Fibroblast of skin of abdomen (primary cell): ENCODE measurements at places on chromosomes 2 and 18.

DNA sequence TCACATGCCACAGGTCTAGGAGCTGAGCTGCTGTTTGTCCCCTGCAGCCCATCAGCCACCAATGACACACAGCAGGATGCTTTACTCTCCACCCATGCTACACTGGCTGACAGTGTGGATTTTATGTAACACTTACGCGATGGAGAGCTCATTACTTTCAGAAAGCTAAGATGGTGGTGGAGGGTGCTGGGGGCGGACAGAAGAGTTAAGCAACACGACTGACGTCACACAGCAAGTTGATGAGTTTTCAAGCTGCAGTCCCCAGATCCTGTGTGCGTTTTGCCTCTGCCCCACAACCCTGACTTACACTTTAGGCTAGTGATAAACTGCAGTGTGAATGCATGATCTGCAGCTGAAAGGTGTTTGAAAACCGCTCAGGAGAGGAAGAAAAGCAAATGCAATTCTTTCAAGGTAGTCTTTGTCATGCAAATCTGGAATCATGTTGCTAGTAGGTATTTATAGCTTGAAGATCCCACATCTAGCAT, 42.4 kb downstream of the MRPS5 start:
- DNase-seq, result no peak

DNA sequence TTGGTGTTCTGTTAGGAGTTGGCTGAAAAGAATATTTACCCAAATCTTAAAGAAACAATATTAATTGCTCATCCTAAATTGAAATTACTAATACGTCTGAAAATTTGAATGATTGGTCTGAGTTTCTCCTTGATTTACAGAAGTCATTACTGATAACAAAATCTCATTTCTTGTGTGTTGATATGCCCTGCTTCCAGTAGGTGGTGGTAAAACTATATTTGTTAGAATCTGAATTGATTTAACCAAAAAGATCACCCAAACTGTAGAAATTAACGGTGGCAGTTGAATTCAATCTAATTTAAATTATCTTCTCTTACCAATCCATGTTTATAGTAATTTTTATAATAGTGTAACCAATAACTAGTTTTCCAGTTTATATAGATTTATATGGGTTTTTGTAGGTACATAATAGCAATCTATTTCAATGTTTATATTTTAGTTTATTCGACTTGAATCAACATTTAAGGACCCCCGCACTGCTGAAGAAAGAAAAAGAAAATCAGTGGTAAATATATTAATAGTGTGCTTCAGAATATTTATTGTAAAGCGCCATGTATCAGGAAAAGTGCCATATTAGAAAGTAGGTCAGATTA, 38.3 kb downstream of the PAPOLG start:
- peak; percentile 13 for DNase-seq

GRCh38 chr18:731185-731584, 18.8 kb upstream of the ENOSF1 start:
- peak; percentile 20 for DNase-seq

DNA sequence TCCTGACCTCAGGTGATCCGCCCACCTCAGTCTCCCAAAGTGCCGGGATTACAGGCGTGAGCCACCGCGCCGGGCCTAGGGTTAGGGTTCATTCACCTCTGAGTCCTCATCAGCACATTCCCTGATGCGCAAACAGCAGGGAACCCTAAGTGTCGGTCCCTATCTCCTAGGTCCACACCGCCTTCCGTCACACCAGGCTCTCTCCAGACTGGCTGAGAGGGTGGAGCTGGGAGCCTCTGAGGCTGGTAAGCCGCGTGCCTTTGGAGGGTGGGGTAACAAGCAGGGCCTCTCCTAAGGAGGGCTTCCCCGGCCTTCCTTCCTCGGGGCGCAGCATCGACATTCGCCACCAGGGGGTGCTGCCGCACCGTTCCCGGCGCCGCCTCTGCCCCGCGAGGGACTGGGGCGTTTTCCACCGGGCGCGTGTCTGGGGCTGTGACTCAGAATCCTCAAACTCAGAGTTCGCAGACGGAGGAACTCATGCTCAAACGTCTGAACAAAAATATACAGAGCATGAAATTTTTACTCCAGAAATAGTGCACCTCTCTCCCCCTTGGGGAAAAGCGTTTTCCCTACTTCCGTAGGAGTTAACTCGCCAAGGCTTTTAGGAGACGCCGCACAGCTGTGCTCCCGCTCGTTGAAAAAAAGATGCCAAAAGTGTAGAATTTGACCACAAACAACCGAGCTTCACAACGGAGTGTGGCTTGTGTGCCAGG, 63.9 kb upstream of the ASAP2 start:
- DNase-seq, result peak; percentile 90

DNA sequence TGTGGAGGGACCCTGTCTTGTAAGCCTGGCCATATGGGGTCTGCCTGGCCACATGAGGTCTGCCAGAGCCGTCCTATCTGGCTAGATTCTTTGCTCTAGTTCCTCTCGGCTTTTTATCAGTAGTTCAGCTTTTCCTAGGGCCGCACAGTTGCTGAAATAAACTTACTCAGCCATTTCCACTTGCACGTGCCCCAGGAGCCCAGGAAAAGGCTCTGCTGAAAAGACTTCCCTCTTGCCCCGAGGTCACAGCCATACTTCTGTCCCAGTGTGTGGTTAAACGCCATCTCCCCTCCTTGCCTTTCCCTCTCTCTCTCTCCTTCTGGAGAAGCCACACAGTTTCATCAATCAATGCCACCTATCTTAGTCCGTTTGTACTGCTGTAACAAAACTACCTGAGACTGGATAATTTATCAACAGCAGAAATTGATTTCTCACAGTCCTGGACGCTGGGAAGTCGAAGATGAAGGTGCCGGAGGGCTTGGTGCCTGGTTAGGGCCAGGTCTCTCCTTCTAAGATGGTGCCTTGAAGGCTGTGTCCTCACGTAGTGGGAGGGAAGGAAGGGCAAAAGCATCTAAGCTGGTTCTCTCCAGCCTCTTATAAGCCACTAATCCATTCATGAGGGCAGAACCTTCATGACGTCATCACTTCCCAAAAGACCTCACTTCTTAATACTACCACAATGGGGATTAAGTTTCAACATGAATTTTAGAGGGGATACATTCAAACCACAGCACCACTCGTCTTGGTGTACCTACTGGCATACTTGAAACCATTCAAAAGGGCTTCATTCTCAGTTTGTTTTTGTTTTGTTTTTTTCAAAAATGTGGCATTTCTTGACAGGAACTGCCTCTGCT, 11.2 kb upstream of the GALM start:
- no peak for DNase-seq

GRCh38 chr2:45283764-45284620, 274.7 kb upstream of the SIX2 start:
- DNase-seq, result peak; percentile 52

GRCh38 chr18:70705831-70706416, 417.1 kb downstream of the SOCS6 start:
- no peak for DNase-seq

- DNase-seq, result no peak
Measured at GRCh38 chr2:96319396-96319795, 5.7 kb upstream of the ITPRIPL1 start.

- DNase-seq, result peak; percentile 82
Measured at GRCh38 chr2:64405581-64406406, 48.2 kb upstream of the LGALSL start.

GRCh38 chr2:239395524-239395923, 5.3 kb downstream of the HDAC4 start:
- DNase-seq, result no peak

GRCh38 chr2:24125956-24126355, 2.7 kb downstream of the FAM228B start:
- DNase-seq, result no peak

DNA sequence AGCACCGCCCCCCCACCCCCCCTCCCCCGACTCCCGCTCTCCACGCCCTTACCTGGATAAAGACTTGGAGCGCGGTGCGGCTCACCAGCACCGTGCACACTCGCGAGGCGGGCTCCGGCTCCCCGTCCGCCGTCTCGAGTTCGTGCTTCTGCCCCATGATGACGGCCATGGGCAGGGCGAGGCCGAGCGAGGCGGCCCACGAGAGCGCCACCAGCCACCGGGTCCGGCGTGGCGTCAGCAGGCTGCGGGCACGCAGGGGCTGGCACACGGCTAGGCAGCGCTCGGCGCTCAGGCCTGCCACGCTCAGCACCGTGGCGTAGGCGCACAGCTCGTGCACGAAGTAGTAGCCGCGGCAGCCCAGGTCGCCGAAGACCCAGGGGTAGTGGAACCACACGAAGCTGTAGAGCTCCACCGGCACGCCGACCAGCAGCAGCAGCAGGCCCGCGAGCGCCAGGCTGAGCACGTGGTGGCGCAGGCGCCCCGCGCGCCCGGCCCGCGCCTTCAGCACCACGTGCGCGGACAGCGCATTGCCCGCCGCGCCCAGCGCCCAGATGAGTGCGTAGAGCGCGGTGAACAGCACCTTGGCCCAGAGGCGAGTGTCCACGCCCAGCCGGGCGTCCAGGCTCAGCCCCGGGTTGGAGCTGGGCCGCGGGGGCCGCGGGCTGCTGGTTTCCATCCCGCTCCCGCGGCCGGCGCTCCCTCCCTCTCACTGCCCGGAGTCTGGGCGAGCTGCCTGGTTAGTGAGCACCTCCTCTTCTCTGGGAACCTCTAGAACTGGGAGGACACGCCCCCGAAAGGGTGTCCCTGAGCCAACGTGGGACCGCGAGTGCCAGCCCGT, at the start of gene NTSR2:
Gene NTSR2, minus strand, starts transcription at position 742 of the 838 bp plus-strand sequence. Its CDS starts 66 bp downstream, at position 676.
- peak; percentile 51 for DNase-seq

DNA sequence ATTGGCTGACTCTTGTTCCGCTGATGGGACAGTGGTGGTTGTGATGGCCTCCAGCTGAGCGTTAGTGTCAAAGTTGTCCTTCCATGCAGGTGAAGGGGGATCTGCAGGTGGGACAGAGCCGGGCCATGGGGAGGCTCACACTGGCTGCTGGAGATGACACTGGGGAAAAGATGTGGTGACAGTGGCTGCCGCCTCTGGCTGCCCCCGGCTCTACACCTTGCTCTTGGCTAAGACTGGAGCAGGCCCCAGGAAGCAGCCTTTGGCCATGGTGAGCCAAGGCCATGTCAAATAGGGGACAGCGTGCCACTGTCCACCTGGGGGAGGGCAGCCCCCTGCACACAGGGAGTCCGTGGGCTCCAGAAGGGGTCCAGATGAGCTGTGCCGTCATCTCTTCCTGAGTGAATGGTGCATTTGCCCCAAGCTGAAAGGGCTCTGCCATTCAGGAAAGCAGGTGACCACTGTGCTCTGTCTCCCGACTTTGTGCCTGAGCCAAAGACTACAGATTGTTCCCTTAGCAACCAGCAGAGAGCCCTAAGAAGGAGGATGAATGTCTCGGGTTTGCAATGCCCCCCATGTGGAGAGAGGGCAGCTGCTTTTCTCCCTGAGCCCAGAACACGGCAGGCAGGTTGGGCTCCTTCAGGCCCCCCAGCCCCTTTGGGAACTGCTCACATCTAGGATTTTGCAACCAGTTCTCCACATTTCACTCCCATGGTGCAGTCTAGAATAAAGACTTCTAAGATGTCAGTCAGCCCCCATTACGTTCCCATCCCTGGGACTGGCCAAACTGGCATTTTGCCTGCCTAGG, 79.1 kb upstream of the BCL2L11 start:
- DNase-seq, result no peak

GRCh38 chr2:199838399-199838798, 12.6 kb downstream of the FTCDNL1 start:
- no peak for DNase-seq

DNA sequence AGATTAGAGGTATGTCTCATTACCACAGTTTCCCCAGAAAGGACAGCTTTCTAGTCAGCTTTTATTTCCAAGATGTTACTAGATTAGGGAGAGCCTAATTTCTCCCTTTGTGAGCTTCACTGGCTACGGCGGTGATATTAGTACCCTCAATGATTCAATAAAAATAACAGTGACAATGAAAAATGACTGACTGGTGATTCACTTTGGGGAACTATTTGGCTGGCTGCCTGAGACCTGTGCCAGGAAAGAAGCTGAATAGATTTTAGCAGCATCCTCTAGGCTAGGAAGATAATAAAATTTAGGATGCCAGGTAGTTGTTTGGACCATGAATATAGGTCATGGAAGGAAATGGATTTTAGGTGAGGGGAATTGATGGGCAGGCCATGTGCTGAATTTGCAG, 178.7 kb downstream of the FMNL2 start:
- DNase-seq, result peak; percentile 70

- no peak for DNase-seq
Measured at GRCh38 chr18:45467945-45468344, 147.3 kb upstream of the SLC14A2 start.

GRCh38 chr2:68889500-68889899, 18.3 kb upstream of the BMP10 start:
- no peak for DNase-seq

DNA sequence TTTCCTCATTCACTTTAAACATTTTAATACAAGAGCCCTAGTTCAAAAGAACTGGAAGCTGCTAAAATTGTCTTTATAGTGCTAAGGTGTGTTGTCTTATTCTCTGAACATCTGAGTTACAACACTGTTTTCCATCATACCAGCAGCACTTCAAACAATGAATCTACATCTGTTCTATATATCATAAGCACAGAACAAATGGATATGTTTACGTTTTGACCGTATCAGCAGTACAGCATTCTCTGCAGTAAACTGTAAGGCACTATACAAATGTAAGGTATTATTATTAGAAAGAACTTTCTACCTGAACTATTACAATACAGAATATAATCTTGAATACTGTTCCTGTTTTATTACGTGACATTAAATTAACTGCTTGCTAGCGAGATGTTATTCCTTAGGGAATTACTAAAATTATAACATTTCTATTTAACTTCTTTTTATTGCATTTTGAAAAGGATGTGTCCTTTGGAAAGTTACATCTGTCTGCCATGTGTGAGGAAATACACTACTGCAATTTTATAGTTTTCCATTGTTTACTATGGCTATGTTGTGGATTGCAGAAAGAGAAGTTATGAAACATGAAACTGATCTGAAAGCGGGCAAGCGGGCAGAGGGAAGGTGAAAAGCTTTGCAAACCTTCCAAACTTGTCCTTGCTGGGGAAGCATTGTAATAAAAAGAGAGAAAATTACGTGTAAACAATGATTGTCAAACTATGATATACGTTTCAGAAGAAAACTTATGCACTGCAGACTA, 13.7 kb downstream of the NCKAP1 start:
- DNase-seq, result peak; percentile 23

DNA sequence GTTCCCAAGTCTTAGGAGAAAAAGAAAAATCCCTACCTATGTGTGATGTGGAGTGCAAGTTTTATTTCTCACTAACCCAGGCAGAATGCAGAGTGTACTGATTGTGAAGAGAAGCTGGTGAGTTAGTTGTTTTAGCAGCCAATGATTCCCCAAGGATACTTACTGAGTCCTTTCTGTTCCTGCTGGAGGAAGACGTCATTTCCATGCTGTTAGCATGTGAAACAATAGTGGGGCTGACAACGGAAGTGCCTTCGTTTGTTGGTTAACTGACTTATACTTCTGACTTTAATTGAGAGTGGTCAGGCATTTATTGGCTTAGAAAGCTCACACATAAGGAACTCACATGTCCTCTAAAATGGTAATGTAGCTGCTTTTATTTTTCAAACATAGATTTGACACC, 180.6 kb downstream of the MC4R start:
- no peak for DNase-seq
